ENCODE measurements at places on chromosomes 2 and 18.

DNA sequence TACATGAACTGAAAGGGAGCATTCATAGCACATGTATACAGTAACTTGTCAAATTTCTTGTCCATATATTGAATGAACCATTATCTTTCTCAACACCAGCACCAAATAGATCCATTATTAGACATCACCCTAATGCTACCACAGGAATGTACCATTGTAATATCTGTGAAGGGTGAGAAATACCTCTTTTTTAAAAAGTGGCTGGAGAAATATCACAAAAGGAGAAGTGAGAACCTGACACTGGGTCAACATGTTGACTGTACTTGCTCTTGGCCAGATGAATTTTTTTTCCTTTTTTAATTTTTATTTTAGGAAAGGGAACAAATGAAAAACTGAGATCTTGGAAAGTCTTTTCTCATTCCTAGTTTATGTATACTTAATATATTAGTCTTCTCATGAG, 63.5 kb downstream of the CAVIN2 start:
- no peak for DNase-seq

GRCh38 chr2:134327367-134327766, 73.5 kb downstream of the MGAT5 start:
- DNase-seq = no peak

DNA sequence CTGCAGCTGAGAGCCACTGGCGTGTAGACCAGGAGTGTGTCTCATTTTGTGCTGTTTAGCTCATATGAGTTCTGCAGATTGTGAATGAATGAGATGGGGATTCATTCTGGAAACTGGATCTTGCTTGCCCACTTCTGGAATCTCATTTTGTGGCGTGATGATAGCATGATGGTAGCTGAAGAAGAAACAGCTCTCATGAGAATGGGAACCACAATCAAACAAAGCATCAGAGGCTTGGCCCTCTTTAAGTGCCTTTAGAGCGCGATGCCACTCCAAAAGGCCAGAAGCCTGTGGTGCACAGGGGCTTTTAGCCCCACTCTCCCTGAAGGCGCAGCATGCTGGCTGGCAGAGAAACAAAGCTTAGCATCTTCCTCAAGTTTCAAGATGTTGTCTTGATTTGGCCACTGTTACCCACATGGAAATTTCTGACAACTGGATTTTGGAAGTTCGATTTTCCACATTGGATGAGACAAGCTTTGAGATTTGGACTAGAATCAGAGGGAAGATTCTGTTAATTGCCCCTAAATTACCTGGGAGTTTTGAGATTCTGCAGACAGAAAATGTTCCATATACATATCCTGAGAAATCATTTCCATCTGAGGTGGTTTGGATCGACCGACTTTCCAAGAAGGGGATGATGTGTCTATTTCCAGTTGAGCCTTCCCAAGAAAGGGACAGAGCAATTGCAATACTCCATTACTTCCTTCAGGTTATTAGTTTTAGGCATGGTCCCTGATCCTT, 234.5 kb downstream of the VAPA start:
- no peak for DNase-seq

GRCh38 chr2:113910967-113911678, 21.2 kb downstream of the ACTR3 start:
- no peak for DNase-seq

- DNase-seq = peak; percentile 99
These were observed 7.3 kb upstream of the MLPH start for GRCh38 chr2:237479747-237480146.

GRCh38 chr18:57901825-57902589, 98.9 kb upstream of the ATP8B1 start:
- no peak for DNase-seq

- no peak for DNase-seq
These were observed 86.8 kb upstream of the SPHKAP start for GRCh38 chr2:228268301-228268700.

DNA sequence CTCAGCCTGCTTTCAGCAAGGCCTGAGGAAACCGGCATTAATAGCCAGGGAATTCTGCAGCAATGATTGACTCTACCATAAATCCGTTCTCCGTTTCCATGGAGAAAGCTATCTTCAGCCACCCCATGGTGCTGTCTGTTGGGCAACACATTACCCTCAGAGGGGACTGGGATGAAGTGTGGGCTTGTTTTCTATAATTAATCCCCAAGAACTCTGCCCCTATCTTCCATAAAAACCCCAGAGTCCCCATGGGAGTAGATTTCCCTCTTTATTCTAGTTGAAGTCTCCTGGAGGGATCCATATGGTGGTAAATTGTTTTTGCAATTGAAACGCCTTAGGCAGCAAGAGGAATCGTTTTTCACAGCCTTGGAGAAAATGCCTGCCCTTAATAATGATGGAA, 9.2 kb downstream of the G6PC2 start:
- DNase-seq = no peak

GRCh38 chr2:193502363-193503035, 1307.8 kb upstream of the TMEFF2 start:
- no peak for DNase-seq

DNA sequence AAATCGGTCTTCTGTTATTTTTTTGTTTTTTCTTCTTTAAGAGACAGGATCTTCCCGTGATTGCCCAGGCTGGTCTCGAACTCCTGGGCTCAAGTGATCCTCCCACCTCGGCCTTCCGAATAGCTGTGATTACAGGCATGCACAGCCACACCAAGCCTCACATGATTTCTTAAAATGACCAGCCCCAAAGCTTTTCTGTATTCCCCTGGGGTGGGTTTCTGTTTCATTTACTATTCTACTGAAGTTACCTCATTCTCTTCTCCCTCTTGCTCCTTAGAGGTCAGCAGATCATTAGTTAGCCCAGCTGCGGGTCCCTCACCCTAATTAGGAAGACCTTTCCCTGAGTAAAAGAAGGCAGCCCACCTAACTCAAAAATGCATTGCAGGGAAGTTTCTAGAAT, 27.6 kb downstream of the SLC1A4 start:
- DNase-seq = no peak

DNA sequence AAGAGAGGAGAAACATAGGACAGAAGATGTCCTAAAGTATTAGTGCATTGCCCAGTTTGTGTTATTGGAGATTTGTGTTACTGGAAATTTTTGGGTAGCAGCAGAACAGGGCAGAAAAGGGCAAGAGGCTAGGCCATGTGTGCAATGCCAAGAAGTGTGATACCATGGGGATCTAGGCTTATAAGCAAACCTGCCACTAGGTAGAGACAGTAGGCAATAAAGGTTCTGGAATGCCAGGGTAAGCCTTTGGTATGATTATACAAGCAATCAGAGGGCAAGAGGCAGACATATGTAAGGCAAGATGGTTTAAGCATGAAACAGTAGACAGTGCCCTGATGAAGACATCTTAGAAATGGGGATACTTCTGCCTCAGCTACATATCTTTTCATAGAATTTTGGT, 12.3 kb upstream of the CERS6 start:
- DNase-seq = no peak

DNA sequence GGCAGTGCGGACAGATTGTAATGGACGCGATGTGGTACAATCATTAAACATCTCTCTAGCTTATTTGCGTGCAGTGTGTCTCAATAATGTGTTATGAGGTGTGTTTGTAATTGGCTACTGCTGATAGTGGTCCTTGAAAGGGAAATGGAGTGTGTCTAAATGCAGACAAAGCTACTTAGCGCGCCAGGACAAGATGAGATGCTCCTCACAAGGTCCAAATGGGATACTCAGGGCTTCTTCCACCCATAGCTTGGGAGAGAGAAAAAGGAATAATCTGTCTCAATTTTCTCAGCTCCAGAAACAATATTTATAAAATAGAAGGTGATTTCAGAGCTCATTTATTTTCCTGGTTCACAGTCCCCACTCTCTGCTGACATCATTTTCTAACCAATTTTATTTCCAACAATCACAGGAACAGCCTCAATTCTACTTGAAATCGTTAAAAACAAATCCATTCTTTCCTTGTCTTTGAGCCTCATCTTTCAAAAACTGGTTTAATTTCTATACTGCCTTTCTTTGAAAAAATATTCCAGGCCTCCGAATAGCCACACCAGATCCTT, 28.5 kb downstream of the GALNT14 start:
- DNase-seq = no peak
